Epithelial cell of proximal tubule (primary cell): ENCODE measurements at places on chromosomes 16 and 17.

- DNase-seq, result no peak
Measured at GRCh38 chr16:85969591-85969990, 70.6 kb downstream of the IRF8 start.

GRCh38 chr16:71794943-71795342 is 13.7 kb downstream of the AP1G1 start:
- DNase-seq, result no peak

DNA sequence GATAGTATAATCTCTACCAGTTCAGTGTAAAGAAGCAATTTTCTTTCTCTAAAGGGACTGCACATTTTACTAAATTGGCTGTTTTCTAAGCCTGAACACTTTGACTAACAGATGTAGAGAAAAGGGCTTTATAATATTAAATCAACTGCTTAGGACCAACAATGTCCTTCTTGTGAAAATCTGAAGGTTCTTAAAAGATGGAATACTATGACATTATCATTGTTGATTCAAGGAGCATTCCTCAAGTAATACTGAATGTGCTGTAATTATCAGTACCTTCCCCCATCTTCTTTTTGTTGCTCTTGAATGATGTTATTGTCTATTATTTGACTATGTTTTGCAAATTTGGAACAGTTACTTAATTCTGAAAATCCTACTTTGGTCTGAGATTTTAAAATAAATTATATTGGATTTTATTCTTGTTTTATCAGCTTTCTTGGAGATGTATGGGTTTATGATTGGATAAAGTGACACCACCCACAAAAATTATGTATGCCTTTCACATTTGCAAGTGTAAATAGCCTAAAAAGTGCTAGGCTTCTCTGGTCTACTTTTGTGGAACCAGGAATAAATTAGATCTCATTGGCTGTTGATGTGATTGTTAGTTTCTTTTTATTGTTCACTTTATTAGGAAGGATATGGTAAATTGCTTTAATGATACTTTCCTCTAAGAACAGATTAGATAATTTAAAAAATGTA is 53.0 kb downstream of the TAOK1 start:
- no peak for DNase-seq

DNA sequence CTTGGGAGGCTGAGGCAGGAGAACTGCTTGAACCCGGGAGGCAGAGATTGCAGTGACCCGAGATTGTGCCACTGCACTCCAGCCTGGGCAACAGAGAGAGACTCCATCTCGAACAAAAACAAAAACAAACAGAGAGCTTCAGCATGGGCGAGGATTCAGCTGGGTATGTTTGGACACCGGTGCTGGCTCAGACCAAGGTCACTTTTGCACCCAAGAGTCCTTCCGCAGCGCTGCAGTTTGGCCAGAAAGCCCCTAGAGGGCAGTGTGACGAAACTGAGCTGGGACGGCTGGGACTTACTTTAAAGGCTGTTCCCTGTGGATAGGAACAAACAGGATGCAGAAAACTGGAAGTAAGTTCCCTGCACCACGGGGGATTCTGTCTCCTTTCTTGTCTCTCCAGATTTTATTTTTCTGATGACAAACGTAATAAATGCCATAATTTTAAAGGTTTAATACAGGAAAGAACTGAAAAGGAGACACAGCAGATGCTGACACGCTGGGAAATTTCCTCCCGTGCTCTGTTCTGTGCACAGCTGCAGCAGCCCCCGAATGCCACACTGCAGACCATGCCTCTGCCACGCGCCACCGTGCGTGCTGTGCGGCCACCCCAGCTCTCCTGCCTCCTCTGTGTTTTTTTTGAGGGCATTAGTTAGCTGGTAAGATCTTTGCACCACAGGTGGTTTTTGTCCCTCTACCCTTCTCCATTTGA is 25.2 kb upstream of the USP36 start:
- no peak for DNase-seq

- no peak for DNase-seq
Measured at GRCh38 chr17:4109449-4109848, 33.4 kb downstream of the ZZEF1 start.

DNA sequence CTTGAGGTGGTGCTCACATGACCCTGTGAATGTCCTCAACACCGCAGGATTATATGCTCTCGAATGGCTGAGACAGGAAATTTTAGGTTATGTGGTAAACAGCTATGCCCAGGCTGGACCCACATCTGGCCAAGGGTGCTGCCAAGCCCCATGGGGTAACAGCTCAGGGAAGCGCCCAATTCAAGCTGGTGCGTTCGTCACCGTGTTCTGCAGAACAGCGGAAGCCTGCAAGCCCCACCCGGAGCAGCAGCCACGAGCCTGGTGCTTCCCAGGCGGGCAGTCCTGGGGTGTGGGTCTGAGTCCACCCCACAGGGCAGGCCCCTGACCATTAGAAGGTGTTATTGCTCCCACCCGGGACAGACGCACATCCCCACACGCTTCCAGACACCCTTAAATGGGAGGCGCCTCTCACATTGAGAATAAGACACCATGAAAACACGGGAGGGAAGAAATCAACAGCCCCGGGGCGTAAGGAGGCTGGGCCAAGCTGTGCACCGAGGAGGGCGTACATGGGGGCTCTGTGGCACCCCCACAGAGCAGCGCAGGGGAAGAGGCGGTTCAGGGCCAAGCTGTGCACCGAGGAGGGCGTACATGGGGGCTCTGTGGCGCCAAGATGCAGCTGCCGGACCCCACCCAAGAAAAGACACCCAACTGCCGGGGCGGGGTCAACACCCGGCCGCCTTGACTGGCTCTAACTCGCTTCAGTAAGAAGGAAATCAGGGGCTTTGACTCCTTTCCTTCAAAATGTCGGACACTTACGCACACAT is 2.9 kb upstream of the CYBA start:
- DNase-seq, result no peak

DNA sequence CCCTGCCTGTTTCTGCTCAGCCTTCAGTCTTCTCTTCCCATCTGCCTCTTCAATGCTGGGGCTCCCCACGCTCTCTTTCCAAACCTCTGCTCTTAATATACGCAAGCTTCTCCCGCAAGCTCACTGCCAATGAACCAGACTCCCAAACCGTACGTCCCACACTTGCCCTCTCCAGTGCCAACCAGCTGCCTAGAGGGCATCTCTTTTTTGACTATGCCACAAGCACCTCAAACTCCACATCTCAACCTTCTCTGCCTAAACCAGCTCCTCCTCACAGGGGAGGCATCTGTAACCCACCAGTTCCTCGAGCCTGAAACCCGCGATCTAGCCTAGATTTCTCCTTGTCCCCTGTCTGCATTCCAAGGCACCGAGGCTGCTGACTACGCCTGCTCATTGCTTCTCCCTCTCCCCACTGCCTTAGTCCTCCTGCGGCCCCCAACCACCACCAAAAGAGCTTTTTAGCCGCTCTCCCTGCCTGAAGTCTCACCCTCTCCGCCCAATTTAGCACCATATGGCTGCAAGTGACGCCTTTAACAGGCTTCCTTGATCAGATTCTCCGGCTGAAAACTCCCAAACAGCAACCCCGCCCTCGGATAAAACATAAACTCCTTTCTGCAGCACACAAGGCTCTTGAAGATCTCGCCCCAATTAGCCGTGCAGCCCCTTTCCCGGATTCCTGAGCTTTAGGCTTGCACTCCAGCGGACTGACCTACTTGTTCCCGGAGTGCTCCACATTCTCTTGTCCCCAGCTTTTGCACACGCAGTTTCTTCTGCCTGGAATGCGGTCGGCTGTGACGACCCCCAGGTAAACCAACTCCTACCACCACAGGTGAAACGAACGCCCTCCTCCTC is 1.5 kb downstream of the GGA2 start:
- DNase-seq, result no peak

- DNase-seq, result no peak
Measured at GRCh38 chr17:15444805-15445204, 22.6 kb downstream of the CDRT4 start.

- DNase-seq, result no peak
Measured at GRCh38 chr16:31135535-31136286, at the start of gene PRSS8. Gene PRSS8 (minus strand): TSS chr16:31135727. CDS start chr16:31135498, 229 bp downstream.

DNA sequence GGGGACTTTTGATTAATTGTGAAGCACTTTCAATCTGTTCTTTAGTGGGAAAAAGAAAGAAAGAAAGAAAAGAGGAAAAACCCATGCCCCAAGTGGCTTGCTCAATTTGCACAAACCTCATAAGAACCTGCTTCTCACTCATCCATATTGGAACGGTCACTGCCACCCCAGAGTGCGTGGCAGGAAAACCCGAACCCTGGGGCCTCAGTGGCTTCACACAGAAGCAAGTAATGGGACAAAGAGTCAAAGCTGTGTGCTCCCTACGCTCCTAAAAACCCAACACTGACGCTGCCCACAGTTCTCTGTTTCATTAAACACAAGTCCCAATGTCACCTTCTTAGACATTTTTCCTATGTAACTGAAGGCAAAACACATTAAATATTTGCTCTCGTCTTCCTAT is 1.2 kb downstream of the SLC6A4 start:
- DNase-seq, result no peak

- no peak for DNase-seq
Measured at GRCh38 chr16:26078716-26079355, 387.1 kb downstream of the HS3ST4 start.

GRCh38 chr17:42422412-42422957 is 571 bp downstream of the CAVIN1 start:
- no peak for DNase-seq

GRCh38 chr17:81071761-81072741 is 37.1 kb downstream of the BAIAP2 start:
- DNase-seq, result no peak

- DNase-seq, result no peak
Measured at GRCh38 chr17:73748508-73748907, 104.3 kb upstream of the SDK2 start.

- no peak for DNase-seq
Measured at GRCh38 chr16:73071131-73071940, 23.4 kb upstream of the ZFHX3 start.

GRCh38 chr17:83186751-83187421 is 107.5 kb downstream of the METRNL start:
- no peak for DNase-seq

DNA sequence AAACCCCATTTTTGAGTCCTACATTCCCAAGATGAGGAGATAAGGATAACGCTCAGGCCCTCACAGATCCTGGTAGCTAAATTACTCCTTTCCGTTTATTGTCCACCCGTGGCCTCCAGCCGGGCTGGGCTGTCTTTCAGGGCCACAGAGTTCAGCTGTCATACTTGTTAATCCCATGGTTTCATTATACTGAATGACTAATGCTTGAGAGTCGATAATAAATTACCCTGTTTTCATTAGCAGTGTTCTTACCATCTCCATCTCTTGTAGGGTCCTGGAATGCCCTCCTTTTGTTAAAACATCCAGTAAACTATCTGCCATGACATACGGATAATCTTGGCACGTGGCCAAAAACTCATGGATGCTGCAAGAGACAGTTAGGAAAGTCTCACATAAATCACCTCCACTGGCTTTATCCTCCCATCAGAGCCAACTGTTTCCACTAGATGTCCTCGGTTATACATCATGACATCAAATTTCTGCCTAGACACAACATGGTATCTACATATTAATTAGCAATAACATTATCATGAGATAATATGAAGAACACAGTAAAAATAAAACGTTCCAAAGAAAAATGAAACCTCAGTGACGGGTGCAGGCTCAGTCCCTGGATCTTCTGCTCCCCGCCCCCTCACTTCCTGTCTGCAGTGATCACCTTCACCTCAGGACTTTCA is 45.3 kb downstream of the BRD7 start:
- no peak for DNase-seq

GRCh38 chr17:66379996-66380395 is 77.6 kb downstream of the PRKCA start:
- DNase-seq, result no peak

GRCh38 chr16:50153596-50154419 is 702 bp downstream of the TENT4B start:
- DNase-seq, result no peak

GRCh38 chr16:11155284-11155806 is 100.7 kb downstream of the SOCS1 start:
- no peak for DNase-seq

DNA sequence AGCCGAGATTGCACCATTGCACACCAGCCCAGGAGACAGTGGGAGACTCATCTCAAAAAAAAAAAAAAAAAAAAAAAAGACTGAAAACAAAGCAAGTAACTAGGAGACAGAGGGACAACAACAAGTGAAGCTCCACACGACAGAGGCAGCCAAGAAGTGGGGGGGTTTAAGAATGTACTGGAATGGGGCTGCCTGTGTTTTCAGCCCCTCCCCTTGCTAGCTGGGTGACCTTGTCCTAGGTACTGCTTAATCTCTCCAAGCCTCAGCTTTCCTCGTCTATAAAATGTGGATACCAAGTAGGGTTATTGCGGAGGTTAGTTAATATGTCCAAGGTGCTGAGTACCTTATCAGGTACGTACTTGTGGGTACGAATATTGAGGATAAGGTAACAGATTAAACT is 163.8 kb upstream of the CACNG5 start:
- DNase-seq, result no peak

- no peak for DNase-seq
Measured at GRCh38 chr16:89910717-89911354, 7.8 kb upstream of the MC1R start.

DNA sequence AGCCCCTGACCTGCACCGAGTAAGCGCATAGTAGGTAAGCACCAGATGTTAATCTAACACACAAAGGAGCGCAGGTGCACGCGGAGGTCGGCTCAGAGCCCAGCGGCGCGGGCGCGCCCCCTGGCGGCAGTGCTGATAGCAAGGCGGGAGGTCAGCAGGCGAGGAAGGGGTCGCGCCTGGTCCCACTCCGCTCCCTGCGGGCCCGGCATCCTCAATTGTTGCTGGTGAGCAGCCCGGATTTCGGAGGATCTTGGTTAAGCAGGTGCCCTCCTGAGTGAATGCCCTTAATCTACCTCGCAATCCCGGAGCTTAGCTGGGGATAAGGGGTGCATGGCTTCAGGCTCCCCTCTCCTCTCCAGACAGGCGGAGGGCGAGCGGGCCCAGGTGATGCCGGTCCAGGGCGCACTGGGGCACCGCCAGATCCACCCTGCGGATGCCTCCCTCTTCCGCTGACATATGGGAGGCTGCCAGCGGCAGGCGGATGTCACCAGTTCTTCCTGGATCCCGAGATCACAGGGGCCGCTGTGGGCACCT is 4.0 kb upstream of the WNT3 start:
- DNase-seq, result no peak

DNA sequence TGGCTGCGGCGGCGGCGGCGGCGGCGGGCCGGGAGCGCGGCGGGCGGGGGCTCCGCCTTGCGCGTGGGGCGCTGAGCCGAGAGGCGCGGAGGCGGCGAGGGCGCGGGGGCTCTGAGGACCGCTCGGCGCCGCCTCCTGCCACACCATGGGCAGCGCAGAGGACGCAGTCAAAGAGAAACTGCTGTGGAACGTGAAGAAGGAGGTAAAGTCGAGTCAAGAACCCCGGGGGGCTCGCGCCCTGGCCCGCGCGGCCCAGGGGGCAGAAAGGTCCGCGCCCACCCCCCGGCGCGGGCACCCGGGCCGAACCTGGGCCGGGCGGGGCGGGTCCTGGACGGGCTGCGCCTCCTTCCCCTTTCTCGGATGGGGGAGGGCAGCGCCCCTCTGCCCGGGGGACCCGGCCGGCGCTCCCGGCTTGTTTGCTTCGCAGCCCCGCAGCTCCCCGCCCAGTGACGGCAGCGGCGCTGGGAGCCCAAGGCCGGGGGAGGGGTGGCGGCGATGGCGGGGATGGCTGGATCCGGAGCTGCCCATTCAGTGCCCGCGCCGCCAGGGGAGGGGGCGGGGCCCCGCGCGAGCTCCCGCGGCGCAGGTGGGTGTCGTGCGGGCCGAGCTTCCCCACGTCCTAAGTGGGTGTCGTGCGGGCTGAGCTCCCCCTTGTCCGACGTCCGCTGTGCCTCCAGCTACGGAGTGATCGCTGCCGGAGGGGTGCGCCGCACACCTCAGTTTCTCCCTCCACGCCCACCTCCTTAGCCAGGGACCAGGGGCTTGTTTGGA is 428 bp downstream of the SGSM2 start:
- no peak for DNase-seq
